ENCODE measurements at places on chromosomes 7 and 10.

DNA sequence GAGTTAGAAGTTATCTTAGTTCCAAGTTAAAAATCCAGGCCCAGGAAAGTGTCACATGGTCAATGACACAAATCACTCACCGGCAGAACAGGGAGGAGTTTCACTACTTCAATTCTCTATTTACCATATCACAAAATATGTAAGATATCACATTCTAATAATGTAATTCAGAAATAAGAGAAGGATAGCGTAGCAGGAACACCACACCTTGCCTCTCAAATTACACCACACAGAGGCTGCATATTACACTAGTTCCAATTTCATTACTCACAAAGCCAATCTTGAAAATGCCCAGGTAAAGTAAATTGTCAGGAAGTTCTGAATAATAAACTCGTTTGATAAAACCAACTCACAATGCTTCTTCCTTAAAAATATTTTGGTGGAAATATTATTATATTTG is 169.2 kb downstream of the CTTNBP2 start:
- DNase-seq = no peak

- peak; percentile 72 for DNase-seq
These were observed 158.8 kb downstream of the SH3PXD2A start for GRCh38 chr10:103696411-103697145.

- no peak for DNase-seq
These were observed 145.4 kb upstream of the ASAH2 start for GRCh38 chr10:50396491-50397311.

DNA sequence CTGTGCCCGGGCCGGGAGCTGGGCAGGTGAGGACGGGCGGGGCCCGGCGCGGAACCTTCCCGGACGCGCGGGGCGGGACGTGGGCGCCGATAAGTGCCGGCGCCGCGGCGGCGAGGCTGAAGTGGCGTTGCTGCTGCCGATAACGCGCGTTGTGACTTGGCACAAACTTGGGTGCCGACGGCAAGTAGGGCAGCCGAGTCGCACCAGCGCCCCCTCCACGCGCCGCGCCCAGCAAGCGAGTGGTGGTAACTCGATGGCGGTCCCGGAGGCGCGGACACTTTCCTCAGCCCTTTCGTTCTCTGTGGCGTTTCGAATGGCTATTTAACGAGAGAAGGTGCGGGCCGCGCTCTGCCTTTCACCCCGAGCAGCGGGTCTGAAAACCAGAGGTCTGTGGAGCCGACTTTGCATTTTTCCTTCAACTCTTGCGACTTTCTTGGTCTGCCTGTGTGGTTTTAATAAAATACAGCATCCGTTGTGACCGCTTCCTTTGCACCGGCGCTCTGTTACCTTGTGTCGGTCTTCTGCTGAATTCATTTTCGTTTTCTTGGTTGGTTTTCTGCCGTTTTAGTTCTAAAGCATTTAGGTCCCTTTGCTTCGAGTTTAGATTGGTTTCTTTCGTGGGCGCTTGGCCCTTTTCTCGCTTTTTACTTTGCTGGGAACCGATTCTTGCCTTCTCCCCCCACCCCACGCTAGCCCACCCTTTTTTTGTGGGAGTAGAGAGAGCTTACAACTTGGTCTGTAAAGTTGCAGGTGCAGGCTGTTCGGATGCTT is 701 bp downstream of the STK17A start:
- peak; percentile 70 for DNase-seq

- DNase-seq = no peak
These were observed 568.7 kb downstream of the ETV1 start for GRCh38 chr7:13420726-13421125.
